ENCODE measurements at places on chromosomes 3 and 15. TPM values are rescaled to one million over a fixed set of nuclear protein-coding genes. Genes with fewer than 3 reads are reported as not detected.

CD276 gene
- 41.4 TPM for total RNA-seq

DLL4 gene
- 48.0 TPM for total RNA-seq

IL12A gene
- total RNA-seq, result 0.44 TPM

MFGE8 gene
- 40.1 TPM for total RNA-seq

IRAK2 gene
- 27.0 TPM for total RNA-seq

SEMA6D gene
- 0.44 TPM for total RNA-seq

Data from lung microvascular endothelial cell (primary cell).